ENCODE measurements at places on chromosomes 2 and 18.

DNA sequence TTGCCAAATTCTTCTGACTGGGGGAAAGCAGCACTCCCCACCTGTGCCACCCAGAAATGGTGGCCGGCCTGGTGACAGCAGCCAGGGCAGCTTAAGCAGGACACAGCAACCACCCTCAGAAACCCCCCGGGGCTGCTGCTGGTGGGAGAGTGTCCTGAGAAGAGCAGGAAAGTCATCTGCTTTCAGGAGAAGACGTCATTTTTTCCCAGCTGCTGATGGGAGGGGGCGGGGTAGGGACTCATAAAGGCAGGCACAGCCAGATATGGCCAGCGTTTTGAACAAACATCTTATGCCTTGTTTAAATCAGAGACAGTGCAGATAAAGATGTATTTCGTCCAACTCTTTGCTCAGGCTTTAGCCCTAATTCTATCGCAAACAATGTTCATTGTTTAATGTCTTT lies 139.5 kb downstream of the LRRC30 start:
- no peak for DNase-seq

DNA sequence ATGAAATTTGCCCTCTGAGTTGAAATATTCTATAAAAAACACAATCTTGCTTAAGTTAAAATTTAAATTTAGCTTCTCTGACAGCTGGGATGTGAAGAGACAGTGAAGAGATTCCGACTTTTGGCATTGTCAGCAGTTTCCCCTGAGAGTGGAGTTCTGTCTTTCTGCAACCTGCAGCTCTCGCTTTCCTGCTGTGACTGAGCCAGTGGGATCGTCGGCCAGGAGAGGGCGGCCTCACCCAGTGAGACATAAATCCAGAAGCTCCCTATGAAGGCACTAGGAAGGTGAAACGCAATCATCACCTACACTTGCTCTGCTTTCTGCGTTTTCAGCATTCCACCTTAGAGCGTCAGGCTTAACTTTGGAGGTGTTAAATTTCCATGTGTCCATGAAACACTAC lies 75.4 kb upstream of the HNMT start:
- peak; percentile 42 for DNase-seq

DNA sequence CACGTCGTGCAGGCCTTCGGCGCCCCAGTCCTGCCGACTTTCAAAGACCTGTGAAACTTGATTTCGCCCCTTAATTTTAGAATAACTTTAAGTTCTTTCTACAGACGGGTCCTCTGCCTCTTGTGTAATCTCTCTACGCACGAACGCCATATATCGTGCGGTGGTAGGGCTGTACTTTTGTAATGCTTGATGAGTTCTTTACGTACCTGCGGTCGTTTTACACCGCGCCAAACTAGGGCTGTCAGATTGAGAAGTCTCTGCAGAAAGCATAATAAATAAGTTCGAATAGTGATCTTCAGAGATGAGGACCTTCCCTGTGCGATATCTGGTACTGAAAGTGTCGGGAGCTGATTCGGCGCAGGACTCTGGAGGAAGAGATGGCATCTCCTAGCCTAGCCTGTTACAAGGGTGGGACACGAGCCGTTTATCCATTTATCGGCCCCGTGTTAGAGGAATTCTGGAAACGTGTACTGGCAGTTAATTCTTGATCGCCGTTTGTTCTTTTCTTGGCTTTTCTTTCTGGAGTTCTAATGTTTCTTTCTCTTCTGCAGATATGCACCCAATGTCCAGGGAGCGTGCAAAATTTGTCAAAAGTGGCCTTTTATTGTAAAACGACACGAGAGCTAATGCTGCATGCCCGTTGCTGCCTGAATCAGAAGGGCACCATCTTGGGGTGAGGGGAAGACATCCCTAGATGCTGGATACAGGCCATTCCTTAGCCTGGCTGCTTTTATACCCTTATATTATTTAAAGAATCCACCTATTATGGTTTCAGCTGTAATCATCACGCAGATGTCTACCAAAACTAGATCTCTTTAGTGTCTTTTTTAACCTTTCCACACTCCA lies 781 bp upstream of the SLC5A6 start:
- DNase-seq: peak; percentile 72

GRCh38 chr18:905948-906415 lies 1.3 kb downstream of the ADCYAP1 start:
- DNase-seq: peak; percentile 12

DNA sequence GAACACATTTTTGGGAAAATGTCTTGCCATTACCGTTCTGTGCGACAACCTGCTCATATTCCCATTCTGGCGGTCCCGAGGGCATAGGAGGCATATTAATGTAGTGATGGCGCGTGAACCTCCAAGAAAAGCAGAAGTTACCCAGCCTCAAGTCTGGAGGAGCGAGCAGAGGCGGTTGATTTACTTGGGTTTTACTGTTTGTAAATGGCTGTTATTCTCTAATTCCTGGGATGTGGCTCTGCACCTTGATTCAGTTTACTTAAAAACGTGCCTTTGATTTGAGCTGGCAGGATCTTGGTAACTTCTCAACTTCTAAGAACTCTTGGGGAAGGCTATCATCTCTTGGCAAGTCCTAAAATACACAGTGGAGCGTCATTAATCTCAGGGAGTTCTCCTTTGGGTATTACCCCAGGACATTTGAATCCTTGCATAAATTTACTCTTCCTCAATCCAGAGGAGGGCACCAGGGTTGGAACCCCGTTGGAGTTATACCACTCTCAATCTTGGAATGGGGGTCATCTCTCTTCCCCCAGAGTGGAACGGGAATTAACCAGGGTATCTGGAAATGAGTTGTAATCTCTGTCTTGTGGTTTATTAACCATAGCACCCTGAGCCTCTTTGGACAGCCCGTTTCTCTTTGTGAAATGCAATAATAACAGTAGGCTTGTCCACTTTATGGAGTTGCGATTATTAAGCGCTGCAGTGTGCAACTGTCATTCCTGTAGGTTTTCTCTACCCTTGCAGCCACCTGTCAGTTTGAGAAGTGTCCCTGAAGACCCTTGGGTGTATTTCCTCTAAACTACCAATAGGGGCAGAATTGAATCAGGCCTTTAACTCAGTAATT lies 2.1 kb downstream of the HK2 start:
- peak; percentile 49 for DNase-seq

DNA sequence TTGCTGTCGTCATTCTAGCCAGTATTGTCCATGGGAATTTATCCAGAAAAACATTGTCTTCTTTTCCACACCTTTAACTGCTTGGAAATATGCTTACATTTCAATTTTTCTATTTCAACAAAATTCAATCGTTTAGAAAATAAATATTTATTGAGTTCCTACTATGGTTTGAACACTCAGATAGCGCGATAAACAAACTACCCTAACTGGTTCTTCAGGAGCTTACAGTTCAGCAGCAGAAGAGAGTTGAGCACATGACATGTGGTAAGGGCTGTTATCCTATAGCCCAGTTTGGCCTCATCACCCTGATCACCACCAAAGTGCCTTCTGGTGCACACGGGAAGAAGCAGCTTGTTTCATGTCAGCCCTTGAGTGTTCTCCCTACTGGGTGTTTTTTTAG lies 375.2 kb upstream of the SMIM21 start:
- no peak for DNase-seq

DNA sequence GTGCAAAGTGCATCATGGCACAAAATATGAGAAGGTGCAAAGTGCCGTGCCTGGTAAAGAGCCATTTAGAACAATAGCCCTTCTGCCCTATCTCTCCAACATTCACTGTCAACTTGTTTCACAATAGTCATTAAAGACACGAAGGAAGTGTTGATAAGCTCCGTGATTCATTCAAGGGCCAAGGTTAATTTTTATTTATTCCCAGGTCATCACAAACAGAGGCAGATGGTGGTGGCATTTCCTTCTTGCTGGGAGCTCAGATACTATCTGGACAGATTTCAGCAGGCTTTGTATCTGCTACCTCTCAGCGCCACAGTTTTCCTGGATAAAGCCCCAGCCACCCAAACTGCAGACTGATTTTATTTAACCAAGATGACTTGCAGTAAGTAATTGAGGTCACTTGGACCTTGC lies 309.3 kb downstream of the ZNF521 start:
- DNase-seq: no peak

DNA sequence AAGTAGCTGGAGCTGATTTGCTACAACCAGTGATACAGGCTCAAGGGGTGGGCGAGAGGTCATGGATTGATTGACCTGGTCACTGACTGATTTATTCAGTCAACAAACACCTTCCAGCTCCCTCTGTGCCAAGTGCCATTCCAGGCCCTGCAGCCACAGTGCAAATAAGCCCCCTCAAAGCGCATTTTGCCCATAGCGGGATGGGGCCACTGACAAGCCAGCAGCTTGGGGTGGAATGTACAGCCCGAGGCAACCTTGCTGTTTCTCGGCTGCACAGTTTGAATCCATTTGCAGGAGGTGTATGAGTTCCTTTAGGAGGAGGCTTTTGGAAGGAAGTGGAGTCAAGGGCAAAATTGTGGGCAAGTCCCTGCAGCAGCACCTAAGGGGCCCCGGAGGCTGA lies 235.2 kb downstream of the TPGS2 start:
- no peak for DNase-seq

DNA sequence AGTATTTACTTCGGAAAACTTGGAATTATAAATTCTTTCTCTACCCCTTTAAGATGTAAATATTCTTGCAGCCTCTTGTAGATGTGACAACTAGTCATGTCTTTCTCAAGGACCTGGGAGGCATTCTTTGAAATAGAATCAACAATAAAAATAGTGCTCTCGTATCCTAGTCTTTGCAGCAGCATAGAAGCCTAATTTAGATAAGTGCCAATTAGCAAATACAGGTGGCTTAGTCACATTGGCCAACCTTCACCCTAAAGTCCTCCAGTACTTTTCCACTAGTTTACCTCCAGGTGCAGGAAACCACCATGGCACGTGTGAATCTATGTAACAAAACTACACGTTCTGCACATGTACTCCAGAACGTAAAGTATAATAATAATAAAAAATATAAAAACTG lies 3.5 kb upstream of the ZSWIM2 start:
- no peak for DNase-seq

GRCh38 chr2:160427629-160428404 lies 65.8 kb downstream of the RBMS1 start:
- DNase-seq: peak; percentile 19

- peak; percentile 32 for DNase-seq
These were observed 110.1 kb downstream of the ZNF385B start for GRCh38 chr2:179751163-179751809.

GRCh38 chr2:151258121-151258520 lies 3.5 kb downstream of the RBM43 start:
- peak; percentile 81 for DNase-seq

- DNase-seq: no peak
These were observed 14.7 kb upstream of the MAPRE2 start for GRCh38 chr18:35026407-35027061.

- DNase-seq: no peak
These were observed 243.3 kb upstream of the NCKAP5 start for GRCh38 chr2:133811409-133812125.

- no peak for DNase-seq
These were observed 149.2 kb downstream of the TGIF1 start for GRCh38 chr18:3599195-3599594.

DNA sequence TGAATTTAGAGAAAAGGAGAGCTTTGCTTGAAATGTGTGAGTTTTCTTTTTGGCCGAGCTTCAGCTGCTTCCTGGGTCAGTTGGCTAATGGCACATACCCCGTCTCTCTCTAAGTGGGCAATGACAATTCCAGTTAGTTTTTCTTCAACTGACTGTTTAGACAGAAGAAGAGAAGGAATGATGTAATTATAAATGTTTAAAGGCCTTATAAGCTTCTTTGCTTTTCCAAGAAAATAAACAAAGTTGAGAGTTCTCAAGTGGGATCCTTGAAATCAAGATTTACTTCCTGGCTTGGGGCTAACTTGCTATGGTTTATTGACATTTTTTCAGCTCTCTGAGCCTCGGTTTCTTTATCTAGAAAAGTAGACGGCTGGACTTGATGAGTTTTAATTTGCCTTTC lies 794.9 kb upstream of the ACVR2A start:
- no peak for DNase-seq

- DNase-seq: no peak
These were observed 40.2 kb upstream of the EML4 start for GRCh38 chr2:42128721-42129486.

DNA sequence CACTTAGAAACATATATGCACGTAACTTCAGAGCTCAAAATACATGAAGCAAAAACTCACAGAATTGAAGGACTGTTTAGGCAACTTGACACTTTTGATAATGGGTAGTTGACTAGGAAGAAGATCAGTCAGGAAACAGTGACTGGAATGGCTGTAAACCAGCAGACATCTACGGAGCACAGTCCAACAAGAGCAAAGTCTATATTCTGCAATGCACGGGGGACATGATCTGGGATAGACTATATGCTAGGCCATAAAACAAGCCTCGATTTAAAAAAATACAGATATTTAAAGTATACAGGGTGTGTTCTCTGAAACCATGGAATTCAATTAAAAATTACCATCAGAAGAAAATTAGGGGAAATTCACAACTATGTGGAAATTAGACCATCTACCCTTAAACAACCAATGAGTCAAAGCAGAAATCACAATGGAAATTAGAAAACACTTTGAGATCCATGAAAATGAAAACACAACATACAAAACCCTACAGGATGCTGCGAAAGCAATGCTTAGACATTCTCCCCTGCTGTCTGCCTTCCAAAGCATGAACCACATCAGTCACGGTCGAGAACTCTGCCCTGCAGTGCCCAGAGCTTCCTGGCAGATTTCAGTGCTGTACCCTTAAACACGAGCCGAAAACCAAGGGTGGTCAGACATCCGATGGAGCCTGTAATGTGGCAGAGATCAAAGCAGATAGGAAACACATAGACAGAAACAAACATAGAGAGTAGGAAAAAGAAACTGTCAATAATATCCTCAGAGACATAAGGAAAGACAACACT lies 651.9 kb upstream of the HS6ST1 start:
- DNase-seq: no peak

- DNase-seq: no peak
These were observed 31.4 kb downstream of the EIF2AK2 start for GRCh38 chr2:37125416-37125815.

DNA sequence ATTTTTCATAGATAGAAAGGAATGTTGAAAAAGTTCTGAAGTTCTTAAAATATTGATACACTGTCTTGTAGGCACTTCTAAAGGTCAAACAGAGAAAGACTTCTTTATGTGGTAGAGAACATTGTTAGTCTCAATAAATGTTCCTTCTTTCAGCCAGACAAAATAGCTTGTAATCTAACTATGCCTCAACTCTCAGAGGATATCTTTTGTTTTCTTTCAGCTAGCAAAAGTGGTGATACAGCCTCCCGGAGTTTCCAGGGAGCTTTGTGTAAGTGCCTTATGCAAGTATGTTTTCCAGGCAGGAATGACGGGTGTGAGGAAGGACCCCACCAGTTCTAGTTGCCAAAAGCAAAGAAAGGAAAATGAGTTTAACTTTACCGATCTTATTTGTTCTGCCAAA lies 452.1 kb upstream of the ST6GAL2 start:
- DNase-seq: no peak

DNA sequence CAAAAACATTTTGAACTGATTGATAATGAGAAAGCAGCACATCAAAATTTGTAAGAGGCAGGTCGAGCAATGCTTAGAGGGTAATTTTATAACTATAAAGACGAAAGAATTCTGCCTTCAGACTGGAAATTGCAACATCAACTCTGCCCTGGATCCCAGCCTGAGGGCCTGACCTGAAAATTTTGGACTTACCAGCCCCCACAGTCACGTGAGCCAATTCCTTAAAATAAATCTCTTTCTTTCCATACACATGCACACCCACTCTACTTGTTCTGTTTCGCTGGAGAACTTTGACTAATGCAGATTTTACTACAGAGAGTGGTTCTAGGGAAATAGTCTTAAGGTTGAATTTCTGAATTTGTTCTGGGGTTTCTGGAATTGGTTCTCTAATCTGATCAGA lies 14.6 kb upstream of the ACOXL start:
- no peak for DNase-seq
